ENCODE measurements at places on chromosomes 7 and 10.

DNA sequence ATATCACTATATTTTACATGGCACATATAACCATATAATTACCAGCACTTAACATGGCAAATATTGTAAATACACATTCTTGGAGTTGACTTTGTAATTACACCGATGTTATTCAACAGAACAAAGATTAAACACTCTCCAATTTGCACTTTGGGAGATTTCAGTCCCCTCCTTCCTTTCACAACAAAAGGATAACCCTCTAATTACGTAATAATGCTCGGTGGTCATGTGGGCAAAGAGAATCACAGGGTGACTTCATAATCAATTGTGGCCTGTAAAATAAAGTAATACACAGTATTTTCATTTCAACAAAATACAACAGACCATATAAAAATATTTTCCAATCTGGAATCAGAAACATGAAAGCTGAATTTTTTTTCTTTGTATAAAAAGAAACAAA lies 73.2 kb downstream of the RHOBTB1 start:
- DNase-seq = no peak

GRCh38 chr7:123712619-123713018 lies 36.2 kb downstream of the WASL start:
- DNase-seq = peak; percentile 40

DNA sequence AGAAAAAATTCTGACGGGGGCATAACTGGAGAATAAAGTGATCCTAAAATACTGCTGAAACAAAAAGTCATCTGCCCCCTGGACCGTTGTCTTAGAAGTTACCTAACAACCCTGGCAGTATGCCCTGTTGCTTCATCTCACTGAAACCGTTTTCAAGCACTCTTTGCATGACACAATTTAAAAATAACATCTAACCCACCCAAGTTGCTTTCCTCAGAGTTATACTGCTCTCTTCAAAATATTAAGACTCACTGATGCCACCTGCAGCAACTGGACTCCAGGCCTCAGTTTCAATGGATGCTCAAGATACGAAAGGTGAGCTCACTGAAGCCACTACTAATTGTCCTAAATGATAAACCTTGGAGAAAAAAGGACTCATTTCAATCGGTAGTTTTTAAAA lies 57.4 kb downstream of the CDK6 start:
- peak; percentile 51 for DNase-seq

DNA sequence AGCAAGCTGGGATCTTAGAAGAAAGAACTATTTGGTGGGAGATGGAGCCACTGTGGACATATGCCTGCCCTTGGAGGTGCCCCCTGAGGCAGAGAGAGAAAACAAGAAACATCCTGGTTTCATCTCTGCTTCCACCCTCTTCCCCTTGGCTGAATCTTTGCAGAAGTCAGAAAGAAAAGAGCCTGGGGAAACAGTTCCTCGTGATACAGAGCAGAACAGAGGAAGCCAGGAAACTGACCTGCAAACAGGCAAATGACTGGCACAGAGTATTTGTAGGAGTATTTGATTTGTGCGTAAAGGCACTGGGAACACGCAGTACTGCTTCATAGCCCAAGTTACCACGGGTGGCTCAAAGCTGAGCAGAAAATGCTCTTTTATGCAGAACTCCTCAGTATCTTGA lies 7.0 kb upstream of the KEL start:
- no peak for DNase-seq

DNA sequence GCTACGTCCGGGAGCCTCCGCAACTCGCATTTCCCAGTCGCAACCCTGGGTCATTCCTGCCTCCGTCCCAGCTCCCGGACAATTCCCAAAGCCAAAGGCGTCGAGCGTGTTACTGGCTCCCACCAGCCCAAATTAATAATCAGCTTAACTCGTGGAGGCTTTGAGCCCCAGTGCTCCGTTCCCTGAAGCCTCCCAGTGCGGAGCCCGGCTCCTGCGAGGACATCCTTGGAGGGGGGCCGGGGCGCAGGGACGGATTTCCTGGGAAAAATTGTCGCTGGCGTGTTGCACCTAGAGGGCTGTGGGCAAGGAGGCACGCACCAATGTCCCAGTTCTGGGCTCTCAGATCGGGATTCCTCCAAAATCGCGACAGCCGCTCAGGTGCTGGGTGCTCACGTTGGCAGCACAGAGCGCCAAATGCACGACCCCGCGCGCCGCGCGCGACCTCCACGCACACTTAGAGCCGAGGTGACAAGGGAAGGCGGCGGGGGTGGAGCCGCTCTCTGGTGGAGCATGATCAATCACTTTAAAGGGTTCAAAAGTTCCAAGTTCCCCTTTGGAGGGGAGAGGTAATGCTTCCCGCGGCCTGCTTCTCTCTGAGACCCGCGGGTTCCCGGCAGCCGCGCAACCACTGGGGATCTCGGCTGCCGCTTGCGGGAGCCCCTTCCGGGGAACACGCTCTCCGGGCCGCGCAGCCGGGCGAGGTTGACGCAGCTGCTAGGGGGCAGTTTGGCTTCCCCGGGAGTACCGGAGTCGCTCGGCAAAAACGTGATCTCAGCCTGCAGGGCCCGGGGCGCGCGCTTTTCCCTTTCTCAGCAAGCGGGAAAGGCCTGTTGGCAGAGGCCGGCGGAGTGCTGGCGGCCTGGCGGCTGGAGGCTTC lies 25.5 kb downstream of the SKIDA1 start:
- peak; percentile 35 for DNase-seq

- no peak for DNase-seq
These were observed 2.6 kb upstream of the GAD2 start for GRCh38 chr10:26214004-26214403.

- DNase-seq = no peak
These were observed 22.4 kb downstream of the ADCYAP1R1 start for GRCh38 chr7:31074403-31075085.

DNA sequence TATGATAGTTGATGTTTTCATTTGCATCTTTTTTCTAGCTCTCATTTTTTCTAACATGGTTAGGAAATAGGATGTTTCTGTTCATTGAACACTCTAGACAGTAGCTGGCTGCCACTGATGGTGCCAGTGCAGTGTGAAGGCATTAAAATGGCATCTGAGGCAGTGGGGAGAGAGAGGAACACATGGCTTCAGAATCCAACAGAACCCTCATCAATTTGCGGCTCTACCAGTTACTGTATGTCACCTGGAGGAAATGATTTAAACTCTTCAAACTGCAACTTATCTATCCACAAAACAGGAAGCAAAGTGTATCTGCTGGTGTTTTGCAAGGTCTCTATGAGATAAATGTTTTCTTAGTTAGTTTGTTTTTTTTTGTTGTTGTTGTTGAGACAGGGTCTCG lies 305.2 kb upstream of the PRKCQ start:
- DNase-seq = no peak

- DNase-seq = peak; percentile 51
These were observed 1.1 kb downstream of the ARID5B start for GRCh38 chr10:61902445-61903220.

DNA sequence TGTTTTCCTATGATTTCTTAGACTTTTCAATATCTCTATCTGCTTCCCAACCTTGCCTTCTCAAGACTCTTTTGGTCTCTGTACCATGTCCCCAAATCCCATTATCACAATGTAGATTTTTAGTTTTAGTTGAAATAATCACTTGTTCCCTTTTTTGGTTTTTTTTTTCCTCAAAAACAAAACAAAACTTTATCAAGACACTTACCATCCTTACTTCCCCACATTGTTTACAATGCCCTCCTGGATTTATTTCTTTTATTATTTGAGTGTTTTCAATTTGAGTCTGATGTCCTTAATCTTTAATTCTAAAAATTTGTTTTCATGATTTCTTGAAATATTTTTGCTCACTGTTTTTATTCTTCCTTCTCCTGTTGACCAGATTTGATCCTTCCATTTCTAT lies 112.6 kb downstream of the CPED1 start:
- DNase-seq = no peak

DNA sequence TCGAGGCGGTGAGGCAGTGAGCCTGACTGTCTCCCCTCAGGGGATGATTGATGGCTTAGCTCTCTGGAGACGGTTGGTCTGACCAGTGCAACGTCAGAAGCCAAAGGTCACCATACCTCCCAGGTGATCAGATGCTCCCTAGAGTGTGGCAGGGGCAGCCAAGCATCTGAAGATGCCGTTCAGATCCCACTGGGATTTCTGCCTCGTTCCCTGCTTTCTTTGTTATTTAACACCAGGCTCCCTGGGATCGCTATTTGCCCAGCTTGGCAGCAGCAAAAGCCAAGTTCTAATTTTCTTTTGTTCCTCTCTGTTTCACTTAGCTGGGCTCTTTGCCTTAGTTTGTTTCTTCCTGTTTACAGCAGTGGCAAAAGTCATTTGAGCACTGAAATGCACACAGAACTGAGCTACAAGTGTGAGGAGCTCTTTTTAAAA lies 53.5 kb upstream of the SVIL start:
- no peak for DNase-seq
